ENCODE measurements at places on chromosomes 2 and 18. TPM values are rescaled to one million over a fixed set of nuclear protein-coding genes. Genes with fewer than 3 reads are reported as not detected.

CIB4 gene
- polyA plus RNA-seq, result not detected

RGPD4 gene
- not detected for polyA plus RNA-seq

SETBP1 gene
- 0.22 TPM for polyA plus RNA-seq

GALNT13 gene
- polyA plus RNA-seq, result not detected

CAPN14 gene
- 0.07 TPM for polyA plus RNA-seq

C18orf32 gene
- 99.9 TPM for polyA plus RNA-seq

VIL1 gene
- polyA plus RNA-seq, result not detected

IL36G gene
- polyA plus RNA-seq, result not detected

DNA sequence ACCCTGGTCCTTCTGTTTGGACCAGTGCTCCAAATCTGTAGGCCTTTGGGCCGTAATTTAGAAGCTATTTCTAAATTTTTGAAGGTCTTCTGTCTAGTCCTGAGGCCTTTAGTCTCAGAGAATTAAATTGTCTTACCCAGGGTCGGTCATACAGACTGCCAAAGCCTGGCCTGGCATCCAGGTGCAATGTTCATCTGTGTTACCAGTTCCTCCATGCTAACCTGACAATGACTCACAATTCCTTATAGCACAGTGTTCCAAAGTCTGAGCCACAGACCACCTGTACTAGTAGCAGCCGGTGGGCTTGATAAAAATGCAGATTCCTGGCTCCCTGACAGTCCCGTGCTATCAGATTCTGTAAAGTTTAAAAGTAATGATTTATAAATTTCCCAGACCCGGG, 77.7 kb upstream of the MAP4K3 start:
- no peak for DNase-seq

DNA sequence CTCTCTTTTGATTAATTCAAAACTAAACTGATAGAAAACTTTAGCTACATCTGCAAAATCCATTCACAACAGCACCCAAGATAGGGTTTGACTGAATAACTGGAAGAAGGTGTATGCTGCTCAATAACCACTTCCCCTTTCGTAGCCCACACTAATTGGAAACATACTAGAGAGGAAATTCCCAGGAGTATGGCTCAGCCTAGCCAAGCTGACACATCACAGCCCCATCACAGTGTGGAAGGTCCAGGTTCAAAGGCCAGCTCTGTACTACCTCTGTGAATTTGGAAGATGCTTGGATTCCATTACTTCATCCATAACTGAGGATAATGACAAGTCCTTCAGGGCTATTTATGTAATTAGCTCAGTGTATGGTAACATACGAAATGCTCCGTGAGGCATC, 185.4 kb downstream of the FBXO15 start:
- no peak for DNase-seq

DNA sequence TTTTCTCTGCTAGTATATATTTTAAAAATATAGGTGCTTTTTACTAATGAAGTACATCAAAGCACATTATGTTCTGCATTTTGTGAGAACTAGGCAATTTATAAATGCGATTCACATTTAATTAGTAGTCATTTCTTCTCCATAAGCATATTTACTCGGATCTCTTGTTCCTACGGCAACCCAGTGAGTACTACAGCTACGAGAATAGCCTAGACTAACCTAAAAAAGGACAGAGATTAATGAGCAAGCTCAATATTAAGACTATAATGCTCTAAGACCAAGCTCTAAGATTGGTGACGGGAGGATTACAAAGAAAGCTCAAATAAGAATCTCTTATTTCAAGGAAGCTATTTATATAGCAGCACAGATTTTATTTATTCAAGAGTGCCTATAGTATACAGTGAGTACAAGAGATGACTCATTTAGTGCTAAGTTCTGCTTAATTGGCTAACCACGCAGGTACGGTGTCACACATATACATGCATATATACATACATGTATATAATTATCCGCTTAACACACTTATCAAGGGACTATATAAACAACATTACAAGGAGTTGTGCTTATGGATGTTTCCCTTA, 364.7 kb downstream of the GPD2 start:
- DNase-seq, result no peak

DNA sequence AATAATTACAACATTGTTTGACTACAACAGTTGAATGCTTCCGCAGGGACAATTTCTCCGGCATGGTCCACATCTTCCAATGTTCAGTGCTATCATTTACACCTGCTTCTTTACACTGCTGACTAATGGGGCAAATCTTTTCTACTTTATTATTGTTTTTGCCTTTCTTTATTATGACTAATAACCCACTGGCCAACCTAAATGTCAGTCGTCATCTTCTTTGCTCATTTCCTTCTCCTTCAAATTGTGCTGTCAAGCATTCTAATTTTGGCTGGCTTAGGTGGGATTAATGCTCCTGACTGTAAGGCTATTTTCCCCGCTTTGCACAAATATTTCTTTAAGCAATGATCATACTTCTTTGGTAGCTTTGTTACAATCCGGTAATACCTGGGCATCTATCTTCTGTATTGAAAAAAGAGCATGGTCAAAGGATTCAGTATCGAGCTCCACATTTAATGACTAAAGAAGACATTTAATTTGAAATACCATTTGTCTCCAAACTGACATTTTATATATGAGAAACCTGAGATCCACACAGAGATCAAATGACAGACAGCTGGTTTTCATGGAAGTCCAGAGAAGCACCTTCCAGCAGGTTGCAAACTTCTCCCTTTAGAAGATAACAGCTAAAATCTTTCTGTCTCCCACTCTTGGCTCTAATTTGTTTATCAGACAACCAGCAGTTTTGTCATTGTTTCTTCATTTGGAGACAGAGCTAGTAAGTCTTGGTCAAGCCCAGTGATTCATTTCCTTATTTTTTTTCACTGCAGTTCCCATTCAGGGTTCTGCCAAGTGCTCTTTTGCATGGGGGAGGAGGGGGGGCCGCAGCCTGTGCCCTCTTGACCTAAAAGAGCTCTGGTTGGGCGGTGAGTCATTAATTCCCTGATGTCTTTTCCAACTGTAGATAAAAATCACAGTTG, 132.9 kb downstream of the SOCS6 start:
- no peak for DNase-seq

- DNase-seq, result no peak
Measured at GRCh38 chr18:73366713-73367112, 498.9 kb upstream of the NETO1 start.

- DNase-seq, result no peak
Measured at GRCh38 chr2:154231021-154231420, 359.3 kb downstream of the GALNT13 start.

DNA sequence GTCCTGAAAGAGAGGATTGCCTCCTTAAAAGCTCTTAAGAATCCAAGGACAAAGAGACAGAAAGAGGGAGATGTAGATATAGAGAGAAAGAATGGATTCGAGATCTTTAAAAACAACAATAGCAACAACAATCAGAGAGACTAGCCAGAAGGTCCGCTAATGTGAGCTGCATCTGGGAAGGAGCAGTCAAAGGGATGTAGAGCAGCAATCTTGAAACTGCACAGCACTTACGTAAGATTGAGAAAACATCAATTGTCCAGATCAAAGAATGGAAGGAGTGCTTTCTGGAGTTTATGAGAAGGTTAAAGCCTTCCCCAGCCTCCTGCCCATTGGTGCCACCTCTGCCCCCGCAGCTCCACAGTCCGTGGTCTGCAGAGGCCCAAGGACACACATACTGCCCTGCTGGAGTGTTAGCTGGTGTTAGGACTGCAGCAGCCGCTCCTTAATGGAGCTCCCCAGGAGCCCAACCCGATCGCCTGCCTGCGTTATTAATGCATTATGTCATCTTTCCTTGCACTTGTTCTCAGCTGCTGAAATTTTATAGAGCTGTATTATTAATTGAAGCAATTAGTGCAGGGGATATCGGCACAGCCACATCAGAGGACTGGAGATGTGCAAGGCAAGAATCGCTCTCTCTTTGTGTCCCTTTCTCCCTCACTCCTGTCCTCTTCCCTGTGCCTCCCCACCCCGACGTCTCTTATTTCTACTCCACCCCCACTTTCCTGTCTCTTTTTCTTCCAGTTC, 94.2 kb upstream of the STPG4 start:
- DNase-seq, result no peak

DNA sequence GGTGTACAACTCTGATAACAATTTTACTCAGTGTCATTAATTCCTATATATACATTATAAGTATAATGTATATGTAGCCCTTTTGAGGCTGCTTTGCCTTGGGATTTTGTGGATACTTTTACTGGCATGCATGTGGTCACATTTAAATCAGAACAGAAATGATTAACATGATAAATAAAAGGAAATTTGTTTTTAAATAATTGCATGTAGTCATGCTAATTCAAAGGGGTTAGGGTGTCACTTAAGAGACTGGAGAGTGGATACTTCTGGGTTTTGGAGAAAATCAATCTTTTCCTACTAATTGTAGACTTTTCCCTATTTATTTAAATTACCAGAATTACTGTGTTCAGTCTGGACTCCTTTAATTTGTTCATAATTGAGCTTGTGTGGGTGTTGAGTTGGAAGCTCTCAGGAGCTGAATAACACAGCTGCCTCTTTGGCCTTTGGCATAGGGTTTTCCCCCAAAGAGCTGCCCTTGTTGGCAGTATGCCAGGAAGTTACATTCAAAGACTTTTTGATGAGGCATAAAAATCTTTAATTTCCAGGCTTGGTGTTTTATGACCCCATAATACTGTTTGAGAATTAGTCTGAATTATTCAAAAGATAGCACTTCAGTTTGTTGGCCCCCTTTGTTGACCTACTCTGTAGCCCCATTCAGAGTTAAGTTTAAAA, 484.7 kb upstream of the NRP2 start:
- DNase-seq, result peak; percentile 41

DNA sequence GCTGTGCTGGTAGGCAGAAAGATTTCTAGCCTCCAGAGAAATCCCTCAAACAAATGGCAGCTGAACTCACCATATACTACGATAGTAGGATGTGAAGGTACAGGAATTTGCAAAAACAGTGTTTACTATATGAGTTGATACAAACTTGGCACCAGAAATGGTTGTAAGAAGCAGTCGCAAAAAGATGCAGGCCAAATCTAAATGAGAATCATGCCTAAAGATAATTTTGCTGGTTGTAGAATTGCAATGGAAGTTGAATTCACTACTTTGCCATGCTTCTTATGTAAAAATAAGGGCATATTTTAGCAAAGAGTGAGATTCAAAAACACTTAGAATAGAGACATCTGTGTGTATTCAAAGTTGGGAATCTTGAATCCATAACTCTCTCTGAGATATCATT, 924.7 kb downstream of the SUCLG1 start:
- no peak for DNase-seq

- no peak for DNase-seq
Measured at GRCh38 chr18:39191931-39192330, 1626.3 kb upstream of the CELF4 start.

DNA sequence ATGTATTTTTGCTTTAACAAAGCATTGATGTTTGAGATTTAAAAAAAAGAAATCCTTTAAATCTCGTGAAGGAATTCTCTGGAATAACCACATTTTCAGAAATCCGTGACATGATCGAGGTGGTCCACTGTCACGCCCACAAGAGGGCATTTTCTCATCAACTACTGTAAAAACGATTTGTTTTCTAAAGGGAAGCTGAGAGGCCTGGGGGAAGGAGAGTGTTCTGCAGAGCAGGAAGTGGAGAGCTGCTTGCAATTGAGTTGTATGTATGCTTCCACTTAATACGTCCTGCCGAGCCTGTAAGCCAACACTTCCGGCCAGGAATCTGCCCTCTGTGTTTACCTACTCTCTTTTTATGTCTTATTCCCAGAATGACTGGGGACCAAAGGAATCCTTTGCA, 19.4 kb downstream of the KLHL29 start:
- no peak for DNase-seq

DNA sequence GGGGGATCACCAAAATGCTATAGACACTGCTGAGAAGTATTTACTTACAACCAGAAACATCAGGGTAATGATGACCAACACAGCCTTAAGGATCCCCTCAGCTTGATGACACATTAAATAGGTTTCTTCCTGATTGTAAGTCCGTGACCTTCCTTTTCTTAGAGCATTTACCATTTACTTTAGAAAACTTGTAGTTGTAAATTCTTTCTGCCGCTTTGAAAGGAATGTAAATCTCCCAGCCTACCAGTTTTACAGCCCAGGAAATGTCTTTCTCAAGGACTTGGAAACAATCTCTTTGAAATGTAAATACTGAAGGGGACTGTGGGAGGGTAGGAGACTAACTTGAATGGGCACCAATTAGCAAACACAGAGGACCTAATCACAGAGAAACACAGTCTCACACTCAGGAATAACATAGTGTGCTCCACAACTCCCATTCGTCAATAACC, 278.6 kb downstream of the DSC3 start:
- DNase-seq, result no peak

GRCh38 chr2:130810490-130810889, 26.2 kb upstream of the ARHGEF4 start:
- DNase-seq, result no peak

DNA sequence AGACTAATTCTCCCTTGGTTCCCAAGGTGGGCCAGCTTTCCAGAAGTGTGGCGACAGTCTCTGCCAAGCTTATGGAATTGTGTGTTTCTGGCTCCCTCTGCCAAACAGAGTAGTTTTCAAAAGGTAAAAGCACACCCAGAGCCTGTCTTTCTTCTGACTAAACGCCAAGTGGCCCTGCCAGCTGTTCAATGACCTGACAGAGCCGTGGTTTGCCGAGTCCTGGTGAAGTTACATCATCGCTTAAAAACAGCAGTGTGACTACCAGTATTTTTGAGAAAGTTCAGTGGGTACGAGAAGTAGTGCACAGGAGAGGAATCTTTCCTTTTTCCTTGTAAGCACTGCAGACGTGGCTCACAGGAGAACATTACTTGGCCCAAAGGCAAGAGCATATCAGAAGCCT, 1.9 kb downstream of the PER2 start:
- DNase-seq, result no peak

- DNase-seq, result no peak
Measured at GRCh38 chr2:218811382-218811781, 20.2 kb downstream of the PRKAG3 start.
